ENCODE measurements at places on chromosomes 3 and 15.

- DNase-seq = no peak
Measured at GRCh38 chr15:63034578-63034977, 8.0 kb upstream of the TPM1 start.

GRCh38 chr3:16288664-16289063 lies 23.7 kb downstream of the OXNAD1 start:
- DNase-seq = no peak

DNA sequence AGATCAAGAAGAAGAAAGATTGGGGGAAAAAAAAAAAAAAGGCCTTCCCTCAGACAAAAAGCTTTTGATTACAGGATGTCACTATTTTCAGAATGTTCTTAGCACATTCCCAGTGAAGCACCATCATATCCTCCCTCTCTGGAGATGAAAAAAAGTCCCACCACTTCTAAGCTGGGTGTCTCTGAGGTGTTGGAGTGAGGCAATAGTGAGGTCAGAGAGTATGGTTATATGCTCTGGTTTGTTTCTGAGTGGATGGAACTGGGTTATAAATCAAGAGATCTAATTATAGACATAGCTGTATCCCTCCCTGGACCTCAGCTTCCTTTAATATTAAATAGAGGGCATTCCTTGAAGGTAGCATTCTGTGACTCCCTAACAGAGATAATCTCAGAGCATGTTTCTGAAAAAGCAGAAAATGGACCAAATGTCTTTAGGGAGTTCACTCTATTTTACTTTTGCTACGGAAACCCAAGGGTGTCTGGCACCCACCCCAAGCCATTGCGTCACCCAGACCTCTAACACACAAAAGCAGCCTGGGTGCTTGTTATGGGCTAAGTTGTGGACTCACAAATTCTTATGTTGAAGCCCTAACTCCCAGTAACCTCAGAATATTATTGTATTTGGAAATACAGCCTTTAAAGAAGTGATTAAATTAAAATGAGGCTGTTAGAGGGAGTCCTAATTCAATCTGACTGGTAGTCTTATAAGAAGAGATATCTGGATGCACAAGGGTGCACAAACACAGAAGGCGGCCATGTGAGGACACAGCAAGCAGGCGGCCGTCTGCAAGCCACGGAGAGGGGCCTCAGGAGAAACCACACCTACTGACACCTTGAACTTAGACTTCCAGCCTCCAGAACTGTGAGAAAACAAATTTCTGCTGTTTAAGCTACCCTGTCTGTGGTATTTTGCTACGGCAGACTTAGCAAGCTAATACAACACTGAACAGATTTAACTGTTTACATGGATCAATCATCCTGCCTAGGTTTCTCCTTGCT lies 81.5 kb downstream of the MB21D2 start:
- DNase-seq = peak; percentile 54

DNA sequence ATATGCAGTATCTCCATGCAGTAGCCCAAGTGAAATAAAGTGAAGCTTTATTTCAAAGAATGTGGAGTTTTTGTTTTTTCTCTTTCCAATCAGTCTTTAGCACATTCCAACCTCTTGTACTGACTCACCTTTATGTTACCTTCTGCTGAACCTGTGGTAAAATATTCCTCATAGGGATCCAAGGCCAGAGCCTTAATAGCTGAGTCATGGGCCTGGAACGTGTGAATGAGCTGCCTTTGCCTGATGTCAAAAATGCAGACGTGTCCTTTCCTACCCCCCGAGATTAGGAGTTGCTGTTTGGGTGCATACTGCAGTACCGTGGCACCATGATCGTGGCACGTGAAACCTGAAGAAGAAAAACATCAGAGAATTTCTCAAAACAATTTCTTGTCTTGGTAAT lies 108.5 kb downstream of the GLDN start:
- DNase-seq = peak; percentile 13

DNA sequence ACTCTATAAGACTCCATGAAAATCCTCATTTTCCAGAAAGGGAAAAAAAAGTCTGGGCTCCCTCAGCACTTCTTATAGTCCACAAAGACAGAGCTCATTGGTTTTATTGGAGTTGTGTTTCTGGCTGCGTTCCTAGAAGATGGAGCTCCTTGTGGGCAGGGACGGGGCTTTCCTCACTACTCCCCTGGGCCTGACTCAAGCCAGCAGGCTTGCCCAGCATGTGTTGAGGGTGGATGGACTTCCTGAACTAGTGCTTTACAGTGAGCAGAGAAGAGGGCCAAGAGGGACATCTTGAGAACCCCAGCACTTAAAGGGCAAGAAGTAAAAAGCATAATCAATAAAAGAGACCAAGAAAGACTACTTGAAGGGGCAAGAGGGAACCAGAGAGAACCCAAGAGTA lies 43.2 kb upstream of the EPHB1 start:
- no peak for DNase-seq

DNA sequence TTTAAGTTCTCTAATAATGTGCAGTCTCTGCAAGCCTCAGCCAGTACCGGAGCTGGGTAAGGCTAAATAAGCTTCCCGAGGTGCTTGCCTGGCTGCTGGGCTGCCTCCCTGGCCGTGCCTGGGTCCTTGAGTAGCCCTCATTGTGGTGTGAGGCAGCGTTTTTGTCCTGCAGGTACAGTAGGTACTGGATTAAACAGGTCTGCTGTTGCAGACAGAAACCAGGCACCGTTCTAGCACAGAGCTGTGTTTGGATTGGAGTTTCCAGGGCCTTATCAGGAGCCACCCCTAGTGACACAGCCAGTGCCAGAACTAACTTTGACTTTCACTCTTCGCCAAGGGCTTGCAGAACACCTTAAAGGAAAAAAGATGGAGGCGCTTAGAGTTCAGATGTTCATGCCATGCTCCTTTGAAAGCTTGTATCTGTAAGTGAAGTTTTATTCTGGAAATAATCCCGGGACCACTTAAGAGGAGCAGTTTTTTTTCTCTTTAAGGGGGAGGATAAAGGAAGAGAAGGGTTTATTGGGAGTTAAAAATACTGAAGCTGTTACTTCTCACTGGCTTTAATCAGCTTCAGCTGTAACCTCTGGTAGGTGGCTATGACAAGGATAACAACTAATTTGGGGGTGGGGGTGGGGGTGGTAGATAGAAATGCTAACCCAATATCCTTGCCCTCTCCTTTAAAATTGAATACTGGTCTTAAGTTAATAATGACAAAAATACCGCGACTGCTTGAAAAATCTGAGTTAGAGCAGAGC lies 126.8 kb downstream of the MITF start:
- DNase-seq = peak; percentile 78

DNA sequence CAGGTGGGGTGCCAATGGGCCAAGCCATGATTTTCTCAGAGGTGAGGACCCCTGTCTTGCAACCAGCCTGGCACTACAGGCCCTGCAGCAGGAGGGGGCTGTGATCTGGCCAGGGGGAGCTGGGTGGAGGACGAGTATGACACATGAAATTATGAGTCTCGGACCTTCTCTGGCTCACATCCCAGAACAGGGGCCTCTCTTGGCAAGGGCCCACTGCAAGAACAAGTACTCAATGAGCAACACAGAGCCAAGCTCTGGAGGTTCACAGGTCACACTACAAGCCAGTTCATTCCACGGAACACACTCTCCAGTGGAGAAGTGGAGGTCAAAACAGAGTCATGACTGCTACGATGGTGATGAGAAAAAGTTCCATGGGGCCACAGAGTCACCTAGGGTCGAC lies 28.3 kb downstream of the CCDC32 start:
- DNase-seq = no peak

- DNase-seq = no peak
Measured at GRCh38 chr15:54789376-54789775, 407.4 kb downstream of the RSL24D1 start.

GRCh38 chr3:49415931-49416601 lies 3.8 kb downstream of the TCTA start:
- DNase-seq = no peak

DNA sequence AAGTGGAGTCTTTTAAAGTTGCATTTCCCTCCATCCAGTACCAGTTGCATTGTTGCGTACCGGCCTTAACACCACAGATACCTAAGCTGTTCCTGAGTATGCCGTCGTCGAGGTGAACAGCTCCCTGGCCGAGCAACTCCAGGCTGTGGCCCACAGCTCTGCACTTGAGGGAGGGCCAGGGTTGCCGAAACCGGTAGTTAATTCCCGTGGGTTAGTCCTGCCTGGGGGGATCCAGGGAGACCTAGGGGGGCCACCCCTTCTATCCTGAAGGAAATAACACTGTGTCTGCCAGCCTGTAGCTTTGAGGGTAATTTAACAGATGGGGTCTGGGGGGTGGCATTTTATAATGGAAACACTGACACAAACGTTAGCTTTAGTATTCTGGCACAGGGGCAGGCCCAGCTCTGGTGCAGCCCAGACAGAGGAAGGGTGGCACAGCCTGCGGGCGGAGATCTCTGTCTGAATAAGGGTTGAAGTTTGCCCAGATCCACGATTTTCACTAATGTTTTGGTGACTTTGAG lies 60.8 kb downstream of the RGMA start:
- no peak for DNase-seq

- peak; percentile 53 for DNase-seq
Measured at GRCh38 chr3:99410789-99411311, 227.5 kb upstream of the COL8A1 start.

DNA sequence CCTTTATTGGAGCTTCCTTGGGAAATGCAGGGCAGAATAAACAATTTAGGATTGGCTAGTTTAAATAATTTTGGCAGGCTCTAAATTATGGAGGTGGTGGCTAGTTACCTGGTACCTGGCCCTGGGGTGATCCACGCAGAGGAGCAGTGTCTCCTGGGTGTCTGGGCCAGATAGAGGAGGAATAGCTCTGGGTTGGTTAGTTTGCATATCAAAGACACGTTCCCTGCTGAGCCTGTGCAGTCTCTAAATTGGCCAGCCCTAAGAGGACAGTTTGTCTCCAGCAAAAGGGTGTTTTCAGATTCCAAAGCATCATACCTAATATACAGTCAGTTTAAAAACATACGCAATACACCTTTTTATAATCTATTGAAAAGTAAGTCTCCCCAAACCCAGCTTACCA lies 333.3 kb upstream of the TPM1 start:
- DNase-seq = no peak

- no peak for DNase-seq
Measured at GRCh38 chr3:185792955-185793354, 31.9 kb downstream of the IGF2BP2 start.

- DNase-seq = no peak
Measured at GRCh38 chr3:46852839-46853355, 10.3 kb downstream of the MYL3 start.

DNA sequence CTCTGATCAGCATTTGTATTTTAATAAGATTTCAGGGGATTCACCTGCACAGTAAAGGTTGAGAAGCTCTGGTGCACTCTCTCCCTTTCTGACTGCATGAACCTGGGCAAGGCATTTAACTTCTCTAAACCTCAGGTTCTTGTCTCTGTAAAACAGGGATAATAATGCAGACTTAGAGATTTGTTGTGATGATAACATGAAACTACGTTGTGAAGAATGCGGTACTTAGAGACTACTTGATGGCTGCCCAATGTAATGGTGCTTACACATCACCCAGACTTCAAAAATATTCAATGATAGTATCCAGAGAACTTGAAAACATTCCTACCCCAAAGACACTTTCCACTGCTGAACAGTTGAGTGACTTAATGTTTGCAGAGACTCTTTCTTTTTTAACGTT lies 19.8 kb upstream of the TNFSF10 start:
- no peak for DNase-seq

- DNase-seq = peak; percentile 81
Measured at GRCh38 chr3:196739671-196740480, at the start of gene PAK2. Gene PAK2, plus strand, starts transcription at chr3:196739857. Its CDS starts 42,790 bp downstream, at chr3:196782647.

GRCh38 chr3:61913701-61914100 lies 352.3 kb downstream of the PTPRG start:
- DNase-seq = no peak

DNA sequence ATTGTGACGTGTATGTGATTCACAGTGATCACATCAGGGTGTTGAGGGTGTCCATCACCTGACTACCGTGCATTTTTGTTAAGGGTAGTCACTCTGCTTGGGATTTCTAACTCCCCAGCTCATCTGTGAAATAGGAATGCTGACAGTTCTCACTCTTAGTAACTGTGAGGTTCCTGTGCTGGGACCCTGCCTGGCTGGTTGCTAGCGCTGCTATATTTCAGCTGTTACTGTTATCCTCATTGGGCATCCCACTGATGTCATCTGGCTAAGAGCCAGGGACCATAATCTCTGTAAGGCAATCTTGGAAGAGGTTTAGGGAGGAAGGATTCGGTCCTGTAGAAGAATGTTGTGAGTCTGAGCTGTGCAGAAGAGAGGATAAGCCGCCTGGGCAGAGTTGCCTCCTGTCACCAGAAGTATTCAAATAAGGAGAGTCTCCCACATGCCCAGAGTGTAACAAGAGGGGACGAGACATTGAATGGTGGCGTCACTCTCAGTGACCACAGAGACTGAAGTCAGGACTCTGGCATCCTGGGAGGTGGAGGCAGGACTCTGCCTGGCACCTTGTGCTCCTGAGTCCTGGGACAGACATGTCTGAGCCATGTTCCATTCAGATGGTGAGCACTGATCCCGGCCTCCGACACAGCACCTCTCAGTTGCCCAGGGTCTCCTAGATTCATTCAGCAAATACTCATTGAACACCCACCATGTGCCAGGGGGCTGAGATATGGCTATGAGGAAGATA lies 52.2 kb downstream of the FBLN2 start:
- peak; percentile 96 for DNase-seq

- DNase-seq = no peak
Measured at GRCh38 chr3:124818398-124819091, 68.6 kb downstream of the ITGB5 start.

GRCh38 chr3:47870702-47871260 lies 67.8 kb downstream of the DHX30 start:
- DNase-seq = no peak

DNA sequence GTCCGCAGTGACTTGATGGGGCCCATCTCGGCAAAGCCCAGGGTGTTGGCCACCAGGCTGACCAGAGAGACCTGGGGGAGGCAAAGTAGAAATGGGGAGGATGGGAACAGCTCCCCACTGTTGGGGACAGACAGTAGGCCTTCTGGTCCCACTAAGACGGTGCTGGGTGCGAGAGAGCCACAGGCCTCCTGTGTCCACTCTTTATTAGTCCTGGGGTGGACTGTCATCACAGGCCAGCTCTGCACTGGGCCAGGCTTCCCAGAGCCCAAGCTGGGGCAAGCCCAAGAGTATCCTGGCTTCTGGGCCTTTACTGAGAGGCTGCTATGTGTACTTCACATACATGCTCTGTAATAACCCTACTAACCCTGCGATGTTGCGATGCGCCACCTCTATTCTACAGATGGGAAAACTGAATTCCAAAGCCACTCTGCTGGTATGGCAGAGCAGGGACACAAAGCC lies 66.4 kb downstream of the EXOG start:
- no peak for DNase-seq

GRCh38 chr3:106816838-106817237 lies 560.4 kb upstream of the CCDC54 start:
- DNase-seq = no peak

DNA sequence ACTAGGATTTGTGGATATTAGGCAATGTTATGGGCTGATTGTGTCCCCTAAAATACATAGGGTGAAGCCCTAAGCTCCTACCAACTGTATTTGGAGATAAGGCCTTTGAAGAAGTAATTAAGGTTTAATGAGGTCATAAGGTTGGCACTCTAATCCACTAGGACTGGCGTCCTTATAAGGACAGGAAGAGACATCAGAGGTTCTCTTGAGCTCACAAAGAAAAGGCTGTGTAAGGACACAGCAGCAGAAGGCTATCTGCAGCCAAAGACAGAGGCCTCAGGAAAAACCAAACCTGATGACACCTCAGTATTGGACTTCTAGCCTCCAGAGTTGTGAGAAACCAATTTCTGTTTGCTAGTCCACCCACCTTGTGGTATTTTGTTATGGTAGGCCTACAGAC lies 416.7 kb downstream of the ZBTB20 start:
- DNase-seq = no peak
